Activated naive CD4-positive, alpha-beta T cell treated with Interleukin-2 at 50 U/mL for 16 hours (primary cell): ENCODE measurements at places on chromosomes 4 and X.
A peak's percentile ranks its signal among the peaks of the same experiment; 100 is the strongest.

DNA sequence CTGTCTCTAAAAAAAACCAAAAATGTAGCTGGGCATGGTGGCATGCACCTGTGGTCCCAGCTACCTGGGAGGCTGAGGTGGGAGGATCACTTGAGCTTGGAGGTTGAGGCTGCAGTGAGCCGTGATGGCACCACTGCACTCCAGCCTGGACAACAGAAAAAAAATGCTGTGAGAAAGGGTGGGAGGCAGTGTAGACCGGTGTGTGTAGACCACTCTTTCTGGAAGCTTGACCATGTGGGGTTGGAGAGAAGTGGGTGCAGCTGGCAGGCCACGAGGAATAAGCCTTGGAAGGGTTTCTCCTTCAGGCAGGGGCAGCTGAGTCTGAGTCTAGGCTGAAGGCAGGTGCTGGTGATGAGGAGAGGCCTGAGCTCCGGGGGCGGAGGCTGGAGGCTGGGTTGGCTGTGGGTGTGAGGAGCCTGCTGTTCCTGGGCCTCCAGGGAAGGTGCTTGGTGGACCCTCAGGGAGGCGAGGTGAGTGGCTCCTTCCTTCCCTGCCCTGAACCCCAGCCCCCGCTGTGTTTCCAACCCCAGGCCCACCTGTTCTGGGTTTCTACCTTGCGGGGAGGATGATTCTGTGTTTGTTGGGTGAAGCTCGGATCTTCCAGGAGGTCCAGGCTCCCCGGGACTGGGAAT lies 9.3 kb upstream of the TBC1D14 start:
- no peak for DNase-seq

DNA sequence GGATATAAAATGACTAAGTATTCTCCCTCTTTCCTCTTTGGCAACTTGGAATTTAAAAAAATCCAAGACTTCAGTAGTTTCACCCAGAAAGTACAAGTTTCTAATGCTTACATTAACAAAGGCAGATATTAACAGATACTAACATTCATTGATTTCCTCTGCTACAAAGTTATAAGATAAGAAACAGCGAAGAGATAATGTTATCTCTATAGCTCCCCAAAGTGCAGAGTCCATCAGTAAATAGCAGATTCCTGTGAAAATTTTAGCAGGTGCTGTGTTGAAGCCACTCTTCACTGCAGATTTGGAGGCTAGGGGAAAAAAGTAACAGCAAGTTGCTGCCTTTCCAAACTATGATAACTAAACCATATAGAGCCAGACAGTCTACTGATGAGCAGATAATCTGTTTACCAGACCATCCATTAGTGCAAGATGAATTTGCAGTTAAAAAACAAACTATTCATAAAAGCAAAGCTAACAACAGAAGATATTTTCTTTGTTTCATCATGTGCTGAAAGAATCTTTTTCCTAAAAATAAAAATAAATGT lies 3.3 kb upstream of the CAMK2D start:
- no peak for DNase-seq

GRCh38 chr4:7808752-7809151 lies 130.9 kb downstream of the AFAP1 start:
- no peak for DNase-seq

- no peak for DNase-seq
Observed at GRCh38 chr4:8209181-8209874, 10.2 kb downstream of the SH3TC1 start.

- DNase-seq: peak; percentile 17
Observed at GRCh38 chrX:155048977-155049619, 21.8 kb downstream of the CMC4 start.

GRCh38 chr4:169243825-169244609 lies 26.7 kb downstream of the SH3RF1 start:
- no peak for DNase-seq

DNA sequence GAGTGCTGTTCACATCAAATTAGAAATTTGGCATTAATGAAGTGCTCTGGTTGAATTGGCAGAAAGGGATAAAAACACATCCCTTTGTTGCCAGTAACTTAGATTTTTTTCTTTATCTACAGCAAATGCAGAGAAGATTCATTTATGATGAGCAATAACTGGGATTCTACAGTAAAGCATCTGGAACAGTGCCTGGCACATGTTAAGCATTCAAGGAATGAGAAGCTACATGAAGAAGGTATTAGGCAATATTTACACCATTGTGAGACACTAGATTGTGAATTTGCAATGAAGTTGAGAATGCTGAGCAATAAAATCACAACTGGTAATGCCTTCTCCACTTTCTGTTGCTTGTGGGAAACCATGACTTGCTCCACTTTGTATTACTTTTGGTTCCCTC lies 33.5 kb downstream of the PCDH19 start:
- no peak for DNase-seq

DNA sequence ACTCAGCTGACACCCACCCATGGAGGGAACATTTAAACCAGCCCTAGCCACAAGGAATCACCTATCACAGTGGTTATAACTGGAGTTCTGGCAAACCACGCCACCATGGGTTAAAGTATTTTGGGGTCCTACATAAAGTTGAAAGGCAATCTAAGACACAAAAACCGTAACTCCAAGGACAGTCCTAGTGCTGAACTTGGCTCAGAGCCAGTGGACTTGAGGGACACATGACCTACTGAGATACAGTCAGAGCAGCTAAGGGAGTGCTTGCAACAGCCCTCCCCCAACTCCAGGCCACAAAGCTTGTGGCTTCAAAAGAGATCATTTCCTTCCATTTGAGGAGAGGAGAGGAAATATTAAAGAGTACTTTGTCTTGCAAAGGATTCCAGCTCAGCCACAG lies 300.5 kb downstream of the FGF13 start:
- no peak for DNase-seq

DNA sequence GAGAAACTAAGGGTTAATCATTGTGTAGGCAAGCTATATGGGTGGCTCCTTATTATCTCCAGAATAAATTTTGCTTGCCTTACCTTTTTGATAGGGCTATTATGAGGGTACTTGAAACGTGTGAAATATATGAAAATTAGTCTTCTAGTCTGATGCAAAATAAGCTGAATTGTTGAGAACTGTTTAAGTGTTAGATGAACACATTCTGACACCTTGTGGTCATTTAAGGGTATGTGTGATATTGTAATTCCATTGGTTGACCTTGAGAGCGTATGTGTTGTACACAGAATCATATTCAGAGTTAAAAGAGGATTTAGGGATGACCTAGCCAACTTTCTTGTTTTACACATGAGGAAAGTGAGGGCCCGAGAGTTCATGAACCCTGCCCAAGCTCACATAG lies 44.6 kb upstream of the LINC00632 start:
- no peak for DNase-seq

- no peak for DNase-seq
Observed at GRCh38 chrX:37818031-37818430, 29.3 kb downstream of the DYNLT3 start.

DNA sequence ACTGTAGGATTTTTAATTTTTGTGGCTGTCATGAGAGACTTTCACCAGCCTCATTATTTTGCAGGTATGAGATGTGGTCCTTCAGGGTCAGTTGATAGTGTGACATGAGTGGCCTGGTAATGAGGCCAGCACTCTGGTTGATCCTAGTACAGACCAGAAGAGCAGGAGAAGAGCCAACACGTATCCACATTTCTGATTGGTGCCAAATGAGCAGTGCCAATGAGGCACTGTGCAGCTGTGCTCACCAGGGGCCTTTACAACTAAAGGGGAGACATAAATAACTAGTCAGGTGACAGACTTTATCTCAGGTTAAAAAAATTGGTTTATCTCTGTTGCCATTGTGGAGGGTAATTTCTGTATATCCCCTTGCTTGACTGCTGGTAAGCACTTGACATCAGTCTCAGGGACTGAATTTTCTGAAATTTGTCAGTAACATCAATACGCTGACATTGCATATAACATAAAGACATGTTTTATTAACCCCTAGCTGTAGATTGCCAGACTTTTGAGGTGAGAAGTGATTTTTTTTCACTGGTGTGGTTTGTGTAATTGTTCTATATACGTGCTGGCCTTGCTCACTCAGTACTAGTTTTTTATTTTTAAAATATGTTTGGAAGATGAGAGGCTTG lies 101.2 kb downstream of the AFF1 start:
- DNase-seq: no peak

DNA sequence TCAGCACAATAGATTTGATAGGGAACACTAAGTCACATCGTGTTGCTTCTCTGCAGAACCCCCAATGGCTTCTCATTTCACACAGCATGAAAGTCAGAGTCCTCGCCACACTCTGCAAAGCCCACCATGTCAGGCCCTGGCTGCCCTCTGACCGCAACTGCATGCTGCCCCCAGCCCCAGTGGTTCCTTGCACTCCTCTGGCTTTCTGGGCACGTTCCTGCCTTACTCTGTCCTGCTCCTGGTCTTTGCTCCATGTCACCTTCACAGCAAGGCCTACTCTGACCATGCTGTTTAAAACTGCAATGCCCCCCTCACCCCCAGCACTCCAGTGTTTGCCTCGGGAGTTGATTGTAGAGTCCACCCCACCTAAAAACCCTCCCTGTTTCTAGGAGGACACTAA lies 78.1 kb downstream of the EVC start:
- DNase-seq: no peak

DNA sequence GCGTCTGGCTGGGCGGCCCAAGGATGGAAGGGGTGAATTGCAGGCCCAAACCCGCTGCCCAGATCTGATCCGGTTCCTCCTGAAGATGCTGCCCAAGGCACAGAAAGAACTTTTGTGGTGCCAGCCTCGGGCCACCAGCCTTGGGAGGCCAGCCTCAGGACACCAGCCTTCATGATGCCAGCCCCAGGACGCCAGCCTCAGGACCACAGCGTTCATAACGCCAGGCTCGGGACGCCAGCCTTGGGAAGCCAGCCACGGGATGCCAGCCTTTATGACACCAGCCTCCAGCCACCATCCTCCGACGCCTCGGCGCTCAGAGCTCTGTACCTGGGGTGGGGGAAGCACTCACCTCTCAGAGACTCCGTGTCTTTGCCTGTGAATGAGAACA lies 107.8 kb downstream of the ADRA2C start:
- DNase-seq: no peak

- peak; percentile 75 for DNase-seq
Observed at GRCh38 chrX:49171752-49172279, at the start of gene PLP2. Gene PLP2 (plus strand): TSS chrX:49171898. CDS start chrX:49172001, 103 bp downstream.

DNA sequence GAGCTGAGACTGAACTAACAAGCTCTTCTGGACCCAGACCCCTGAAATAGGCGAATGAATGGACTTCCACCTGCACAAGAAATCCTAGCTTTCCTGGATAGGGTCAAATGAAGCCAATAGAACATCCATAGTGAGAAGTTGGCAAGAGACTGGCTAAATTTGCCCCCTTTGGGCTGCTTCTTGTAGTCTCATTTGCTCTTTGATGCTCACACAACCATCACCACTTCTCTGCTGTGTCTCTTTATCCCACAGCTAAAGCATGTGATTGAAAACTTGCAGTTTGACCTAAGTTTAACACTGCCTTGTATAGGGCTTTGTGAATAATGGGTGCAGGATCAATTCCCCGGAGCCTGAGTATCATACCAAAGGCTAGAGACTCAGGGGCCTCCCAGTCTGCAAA lies 38.2 kb downstream of the NLGN3 start:
- no peak for DNase-seq

DNA sequence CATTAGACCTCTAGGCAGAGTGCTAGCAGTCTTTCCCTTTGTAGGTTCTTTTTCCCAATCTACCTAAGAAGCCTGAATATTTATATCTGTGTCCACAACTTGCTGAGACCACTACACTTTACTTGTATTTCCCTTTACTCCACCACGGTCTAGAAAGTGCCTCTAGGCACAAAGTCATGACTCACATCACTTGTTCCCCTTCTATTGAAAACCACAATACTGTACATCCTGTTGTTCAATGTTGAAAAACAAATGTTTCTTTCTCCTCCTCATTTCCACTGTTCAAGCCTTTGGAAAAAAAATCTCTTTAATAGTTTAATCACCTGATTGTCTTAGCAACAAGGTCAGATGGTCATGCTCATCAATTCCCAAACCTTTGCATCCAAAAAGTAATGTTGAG lies 326.7 kb downstream of the GUCY2F start:
- no peak for DNase-seq

DNA sequence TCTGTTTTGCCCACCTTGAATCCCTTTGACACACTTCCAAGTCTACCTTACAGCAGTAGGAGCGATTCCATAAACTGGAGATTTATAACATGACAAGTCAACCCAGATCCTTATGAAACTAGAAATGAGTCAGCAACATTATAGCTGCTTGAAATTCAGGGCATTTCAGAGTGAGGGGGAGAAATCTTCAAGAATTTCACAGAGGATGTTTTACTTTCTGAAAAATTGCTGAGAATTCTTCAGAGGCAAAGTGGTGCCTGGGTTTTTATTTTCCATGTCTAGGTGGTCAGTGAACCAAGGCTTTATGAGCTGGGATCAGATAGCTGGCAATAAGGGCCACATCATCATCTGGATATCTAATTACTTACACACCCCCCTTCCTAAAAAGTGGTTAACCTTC lies 119.8 kb downstream of the PPARGC1A start:
- DNase-seq: no peak

DNA sequence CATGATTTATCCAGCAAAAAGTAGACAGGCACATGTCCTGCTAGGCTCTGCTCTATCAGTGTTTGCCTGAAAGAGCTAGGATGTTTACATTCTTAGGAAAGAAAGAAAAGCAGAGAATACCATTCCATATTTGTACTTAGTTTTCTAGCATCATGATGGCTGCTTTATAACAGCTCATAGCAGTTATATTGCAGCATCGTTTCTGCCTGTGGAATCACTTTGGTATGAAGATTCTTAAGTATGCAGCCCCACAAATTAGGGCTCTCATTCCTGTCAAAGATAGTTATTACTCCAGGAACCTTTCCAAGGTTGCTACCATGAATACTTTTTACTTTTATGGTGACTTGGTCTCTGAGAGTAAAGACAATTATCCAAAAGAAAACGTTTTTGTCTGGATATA lies 119.0 kb upstream of the MYOZ2 start:
- no peak for DNase-seq

DNA sequence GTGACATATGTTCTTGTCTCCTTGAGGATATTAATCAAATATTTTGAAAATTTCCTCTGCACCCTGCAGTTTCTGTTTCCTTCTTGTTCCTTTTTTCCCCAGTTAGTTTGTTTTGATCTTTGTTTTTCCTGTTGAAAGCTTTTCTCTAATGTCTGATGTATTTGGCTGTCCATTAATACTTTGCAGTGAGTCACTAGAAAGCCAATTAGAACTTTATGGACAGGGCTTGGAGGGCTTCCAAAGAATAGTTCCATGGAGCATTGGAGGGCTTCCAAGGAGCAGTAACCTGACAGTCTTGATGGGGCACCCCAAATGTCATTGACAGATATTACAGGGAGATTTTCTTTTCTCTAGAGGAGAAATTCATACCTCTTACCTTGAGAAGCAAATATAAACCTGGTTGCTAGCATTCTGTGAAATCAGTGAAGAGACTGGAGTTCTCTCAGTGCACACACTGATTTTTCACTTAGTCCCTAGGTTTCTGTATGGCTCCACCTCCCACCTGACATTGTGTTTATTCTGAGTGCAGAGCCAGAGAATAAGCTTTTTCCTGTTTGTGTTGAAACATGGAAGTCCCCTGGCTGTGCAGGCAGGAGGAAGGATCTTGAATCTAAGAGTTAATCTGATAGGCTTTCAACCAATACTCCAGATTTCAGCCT lies 26.5 kb downstream of the SPARCL1 start:
- DNase-seq: no peak
